Activated CD4-positive, alpha-beta memory T cell treated with anti-CD3 and anti-CD28 coated beads, Interleukin-2, amount 10 ng/mL, durations not matched to agents 7 days and 5 days (primary cell): ENCODE measurements at places on chromosomes 12 and 14.
A peak's percentile ranks its signal among the peaks of the same experiment; 100 is the strongest.

- DNase-seq, result peak; percentile 50
Measured at GRCh38 chr14:103385929-103386712, 906 bp downstream of the MARK3 start.

DNA sequence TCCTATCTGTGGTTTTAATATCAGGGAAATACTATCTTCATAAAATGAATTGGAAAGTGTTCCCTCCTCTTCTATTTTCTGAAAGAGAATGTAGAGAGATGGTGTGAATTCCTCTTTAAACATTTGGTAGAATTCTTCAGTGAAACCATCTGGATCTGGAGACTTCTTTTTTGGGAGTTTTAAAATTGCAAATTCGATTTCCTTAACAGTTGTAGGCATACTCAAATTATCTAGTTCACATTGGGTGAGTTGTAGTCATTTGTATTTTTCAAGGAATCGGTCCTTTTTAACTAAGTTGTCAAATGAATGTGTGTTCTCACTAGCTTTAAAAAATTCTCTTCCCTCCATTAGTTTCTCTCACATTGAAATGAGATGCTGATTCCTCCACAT, 75.4 kb upstream of the CHST11 start:
- DNase-seq, result no peak

- no peak for DNase-seq
Measured at GRCh38 chr12:71602761-71603577, 60.7 kb downstream of the ZFC3H1 start.

DNA sequence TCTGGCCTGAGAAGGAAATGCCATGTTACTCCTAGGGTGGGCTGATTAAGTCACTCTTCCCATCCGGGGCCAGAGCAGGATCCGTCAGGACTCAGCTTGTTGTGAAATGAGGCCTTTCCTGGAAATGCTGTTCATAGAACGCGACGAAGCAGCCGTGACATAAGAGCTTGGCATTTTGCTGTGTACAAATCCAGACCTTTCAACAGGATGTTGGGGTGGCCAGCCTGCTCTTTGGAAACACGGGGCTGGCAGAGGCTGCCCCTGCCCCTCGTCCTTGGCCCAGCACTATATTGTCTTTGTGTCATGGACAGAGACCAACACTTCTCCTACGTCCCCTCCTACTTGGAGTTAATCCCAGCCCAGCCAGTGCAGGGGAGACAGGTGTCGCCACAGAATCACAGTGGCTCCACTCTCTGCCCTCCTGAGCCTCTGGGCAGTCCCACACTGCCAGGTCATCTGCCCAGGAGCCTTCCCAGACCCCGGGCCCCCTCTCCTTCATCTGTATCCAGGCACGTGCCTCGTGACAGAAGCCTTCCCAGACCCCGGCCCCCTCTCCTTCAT, 18.6 kb upstream of the EIF5 start:
- no peak for DNase-seq

DNA sequence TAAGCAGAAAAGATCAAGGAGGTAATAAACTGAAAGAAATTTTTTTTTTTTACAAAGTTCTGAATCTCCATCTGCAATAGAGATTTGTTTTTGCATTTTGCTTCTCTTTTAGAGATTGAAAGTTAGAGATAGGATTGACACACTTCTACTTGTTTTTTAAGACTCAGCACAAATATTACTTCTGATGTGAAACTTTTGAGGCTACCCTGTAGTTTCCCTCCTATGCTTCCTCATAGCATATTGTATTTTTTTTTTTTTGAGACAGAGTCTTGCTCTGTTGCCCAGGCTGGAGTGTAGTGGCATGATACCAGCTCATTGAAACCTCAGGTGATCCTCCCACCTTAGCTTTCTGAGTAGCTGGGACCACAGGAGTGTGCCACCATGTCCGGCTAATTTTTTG, 32.1 kb upstream of the SGPP1 start:
- no peak for DNase-seq

DNA sequence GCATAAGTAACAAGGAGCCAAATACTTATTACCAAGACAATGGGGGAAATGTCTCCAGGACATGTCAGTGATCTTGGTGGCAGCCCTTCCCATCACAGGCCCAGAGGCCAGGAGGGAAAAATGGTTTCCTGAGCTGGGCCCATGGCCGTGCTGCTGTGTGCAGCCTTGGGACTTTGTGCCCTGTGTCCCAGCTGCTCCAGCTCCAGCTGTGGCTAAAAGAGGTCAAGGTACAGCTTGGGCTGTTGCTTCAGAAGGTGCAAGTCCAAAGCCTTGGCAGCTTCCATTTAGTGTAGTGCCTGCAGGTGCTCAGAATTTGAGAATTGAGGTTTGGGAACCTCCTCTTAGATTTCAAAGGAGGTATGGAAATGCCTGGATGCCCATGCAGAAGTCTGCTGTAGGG, 212.3 kb upstream of the DCN start:
- DNase-seq, result no peak

DNA sequence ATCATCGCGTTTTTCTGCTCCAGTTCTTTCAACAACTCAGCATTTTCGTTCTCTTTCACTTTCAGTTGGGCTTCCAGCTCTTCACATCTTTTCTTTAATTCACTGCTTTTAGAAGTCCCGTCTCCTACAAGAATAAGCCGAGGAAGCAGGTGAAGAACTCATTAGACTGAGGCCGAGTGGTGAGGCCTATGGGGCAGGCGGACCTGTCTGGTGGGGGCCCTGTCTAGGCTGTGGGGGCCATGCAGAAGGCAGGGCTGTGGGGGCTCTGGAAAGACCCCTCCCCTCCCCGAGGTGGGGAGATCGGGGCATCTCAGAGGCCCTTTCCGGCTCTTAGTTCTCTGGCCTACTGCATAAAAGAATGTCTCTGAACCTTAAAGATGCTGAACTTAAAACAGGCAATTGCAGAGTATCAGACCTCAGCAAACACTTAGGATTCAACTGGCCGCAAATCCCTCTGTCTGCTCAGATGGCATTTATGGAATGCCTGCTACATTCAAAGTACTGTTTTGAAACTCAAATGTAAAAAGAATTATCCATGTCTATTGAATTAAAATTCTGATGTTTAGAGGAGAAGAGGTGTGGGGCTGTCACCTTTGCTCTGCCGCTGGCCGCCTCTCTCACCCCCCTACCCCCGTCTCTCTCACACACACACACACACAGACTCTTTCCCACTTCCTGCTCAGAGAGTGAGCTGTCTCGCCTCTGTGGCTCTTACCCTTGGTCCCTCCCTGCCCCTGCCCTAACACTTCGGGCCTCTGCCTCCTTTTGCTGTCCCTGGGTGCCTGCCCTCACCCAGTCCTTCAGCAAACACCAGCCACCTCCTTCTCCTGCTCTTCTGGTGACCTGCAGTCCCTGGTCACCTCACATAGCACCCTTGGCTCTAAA, 34.7 kb downstream of the CCDC92 start:
- peak; percentile 67 for DNase-seq

DNA sequence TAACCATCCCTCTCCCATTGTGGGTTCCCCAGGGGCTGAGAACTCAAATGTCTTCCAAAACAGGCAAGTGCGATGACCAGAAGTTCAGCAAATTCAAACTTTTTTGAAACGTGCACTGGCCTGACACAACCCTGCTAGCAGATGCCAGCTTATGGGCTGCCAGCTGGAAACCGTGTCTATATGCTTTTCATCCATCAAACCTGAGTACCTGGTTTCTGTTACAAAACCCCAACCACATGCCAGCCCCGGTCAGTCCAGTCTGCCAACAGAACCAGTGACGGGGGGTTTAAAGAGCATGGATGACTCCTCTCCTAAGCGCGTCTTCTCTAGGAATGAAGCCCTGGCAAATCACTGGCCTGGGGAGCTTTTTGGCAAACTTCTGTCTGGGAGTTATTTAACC, 189.7 kb downstream of the TTC7B start:
- no peak for DNase-seq

- no peak for DNase-seq
Measured at GRCh38 chr12:49342914-49343731, 3.6 kb upstream of the DNAJC22 start.

DNA sequence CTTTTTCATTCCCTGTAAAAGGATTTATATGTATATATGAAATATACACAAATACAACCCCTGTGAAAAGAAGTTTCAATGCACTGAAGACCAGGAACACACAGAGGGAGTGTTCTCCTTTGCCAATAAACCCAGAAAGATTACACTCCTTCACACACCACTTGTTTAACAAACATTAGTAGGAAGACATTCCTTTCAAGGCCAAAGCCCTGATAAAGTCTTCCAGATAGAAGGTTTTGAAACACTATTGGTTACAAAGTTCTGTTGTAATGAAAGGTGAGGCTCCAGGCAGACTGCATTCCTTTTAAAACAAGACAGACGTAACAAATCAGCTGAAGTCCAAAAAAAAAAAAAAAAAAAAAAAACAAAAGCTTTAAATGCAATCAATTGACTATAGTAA, 81.0 kb downstream of the PTPN21 start:
- no peak for DNase-seq

DNA sequence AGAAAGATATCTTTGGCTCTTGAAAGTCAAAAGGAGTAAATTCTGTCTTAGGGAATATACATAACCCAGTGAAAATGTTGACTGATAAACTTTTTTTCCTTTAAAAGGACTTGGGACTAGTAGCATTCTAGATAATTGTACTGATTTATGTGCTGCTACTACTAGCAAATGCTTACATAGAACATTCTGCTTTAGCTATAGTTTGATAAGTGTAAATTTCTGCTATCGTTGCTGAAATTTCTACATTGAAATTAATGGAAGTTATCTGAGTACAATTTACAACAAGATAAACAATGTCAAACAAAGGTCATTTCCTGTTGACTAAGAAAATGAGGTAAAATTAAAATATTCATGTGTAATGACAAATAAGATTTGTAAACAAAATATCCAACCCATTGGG, 48.3 kb upstream of the CNTN1 start:
- no peak for DNase-seq
